Posterior vena cava (tissue), 2 donors: ENCODE measurements at places on chromosomes 2 and 18. TPM values are rescaled to one million over a fixed set of nuclear protein-coding genes. Genes with fewer than 3 reads are reported as not detected.

GRCh38 chr18:46310675-46311345 lies 206.6 kb downstream of the HAUS1 start:
- no peak for DNase-seq

GRCh38 chr18:23302851-23303527 lies 150.1 kb upstream of the RIOK3 start:
- no peak for DNase-seq

GRCh38 chr2:212488611-212489010 lies 50.0 kb downstream of the ERBB4 start:
- no peak for DNase-seq

GRCh38 chr2:233982421-233983121 lies 65.4 kb downstream of the TRPM8 start:
- DNase-seq, result no peak

MYCN gene
- 1.1 TPM for total RNA-seq

GRCh38 chr2:44351676-44352075 lies 9.6 kb downstream of the PREPL start:
- no peak for DNase-seq

IKZF2 gene
- 8.8 TPM for total RNA-seq

PDE11A gene
- 1.4 TPM for total RNA-seq

DNA sequence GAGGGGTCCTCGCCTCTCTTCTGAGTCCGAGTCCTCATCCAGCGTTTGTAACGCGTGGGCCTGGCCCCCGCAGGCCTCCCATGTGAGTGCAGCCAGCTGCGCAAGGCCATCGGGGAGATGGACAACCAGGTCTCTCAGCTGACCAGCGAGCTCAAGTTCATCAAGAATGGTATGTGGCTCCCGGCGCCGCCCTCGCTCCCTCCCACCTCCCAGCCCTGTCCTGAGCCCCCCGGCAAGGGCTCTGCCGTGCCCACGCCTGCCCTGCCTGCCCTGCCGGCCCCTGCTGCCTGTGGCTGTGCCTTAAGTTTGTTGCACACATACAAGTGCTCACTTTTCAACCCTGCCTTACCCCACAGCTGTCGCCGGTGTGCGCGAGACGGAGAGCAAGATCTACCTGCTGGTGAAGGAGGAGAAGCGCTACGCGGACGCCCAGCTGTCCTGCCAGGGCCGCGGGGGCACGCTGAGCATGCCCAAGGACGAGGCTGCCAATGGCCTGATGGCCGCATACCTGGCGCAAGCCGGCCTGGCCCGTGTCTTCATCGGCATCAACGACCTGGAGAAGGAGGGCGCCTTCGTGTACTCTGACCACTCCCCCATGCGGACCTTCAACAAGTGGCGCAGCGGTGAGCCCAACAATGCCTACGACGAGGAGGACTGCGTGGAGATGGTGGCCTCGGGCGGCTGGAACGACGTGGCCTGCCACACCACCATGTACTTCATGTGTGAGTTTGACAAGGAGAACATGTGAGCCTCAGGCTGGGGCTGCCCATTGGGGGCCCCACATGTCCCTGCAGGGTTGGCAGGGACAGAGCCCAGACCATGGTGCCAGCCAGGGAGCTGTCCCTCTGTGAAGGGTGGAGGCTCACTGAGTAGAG lies 14.4 kb upstream of the ALLC start:
- DNase-seq, result peak; percentile 73

DNA sequence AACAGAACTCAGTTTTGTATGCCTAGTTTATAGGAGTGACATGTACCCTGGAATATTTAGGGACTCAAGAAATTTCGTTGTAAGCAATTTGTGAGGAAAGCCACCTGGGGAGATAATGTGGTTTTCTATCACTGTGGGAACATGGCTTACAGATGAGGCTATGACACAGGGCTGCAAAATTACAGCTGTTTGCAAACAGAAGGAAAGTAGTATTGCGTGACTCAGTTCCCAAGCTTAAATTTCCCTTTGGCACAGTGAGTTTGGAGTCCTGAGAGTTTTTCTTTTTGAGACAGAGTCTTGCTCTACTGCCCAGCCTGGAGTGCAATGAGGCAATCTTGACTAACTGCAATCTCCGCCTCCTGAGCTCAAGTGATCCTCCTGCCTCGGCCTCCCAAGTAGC lies 149.8 kb downstream of the MYO5B start:
- DNase-seq, result no peak

- DNase-seq, result no peak
These were observed 599.9 kb downstream of the TMEM182 start for GRCh38 chr2:103361712-103362111.

DNA sequence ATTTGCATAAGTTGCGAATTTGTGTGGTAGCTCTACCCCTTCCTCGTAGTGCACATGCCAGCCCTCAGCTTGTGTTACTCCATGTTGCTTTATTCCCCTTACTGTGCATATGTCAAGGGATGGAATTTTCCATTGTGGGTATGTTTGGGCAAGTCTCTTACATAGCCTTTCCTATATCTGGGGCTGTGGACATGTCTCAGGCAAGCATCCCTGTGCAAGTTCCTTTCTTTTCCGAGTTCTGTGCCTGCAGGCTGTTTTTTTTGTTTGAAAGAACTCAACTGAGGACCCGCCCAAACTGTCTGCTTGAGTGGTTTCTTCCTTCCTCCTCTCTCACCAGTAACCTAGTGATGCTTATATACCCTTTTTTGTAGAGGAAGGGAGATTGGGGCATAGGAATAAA lies 1739.1 kb upstream of the PIK3C3 start:
- no peak for DNase-seq

HRH4 gene
- not detected for total RNA-seq

DNA sequence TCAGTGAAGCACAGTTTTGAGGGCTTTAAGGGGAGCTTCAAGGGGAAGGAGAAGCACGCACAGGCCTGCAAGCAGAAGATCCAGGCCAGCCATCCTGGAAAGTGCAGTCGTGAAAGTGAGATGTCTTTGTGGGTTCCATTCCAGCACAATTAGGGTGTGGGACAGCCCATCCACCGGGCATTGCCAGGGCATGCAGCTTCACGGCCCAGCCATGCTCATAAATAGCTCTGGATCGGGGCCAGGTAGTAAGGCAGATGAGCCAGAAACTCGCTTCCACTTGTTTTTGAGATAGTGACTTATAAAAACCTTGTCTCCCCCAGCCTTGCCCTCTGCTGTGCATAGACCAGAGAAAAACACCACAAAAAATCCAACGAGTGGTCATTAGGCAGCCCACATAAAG lies 21.0 kb downstream of the KDSR start:
- no peak for DNase-seq

DNA sequence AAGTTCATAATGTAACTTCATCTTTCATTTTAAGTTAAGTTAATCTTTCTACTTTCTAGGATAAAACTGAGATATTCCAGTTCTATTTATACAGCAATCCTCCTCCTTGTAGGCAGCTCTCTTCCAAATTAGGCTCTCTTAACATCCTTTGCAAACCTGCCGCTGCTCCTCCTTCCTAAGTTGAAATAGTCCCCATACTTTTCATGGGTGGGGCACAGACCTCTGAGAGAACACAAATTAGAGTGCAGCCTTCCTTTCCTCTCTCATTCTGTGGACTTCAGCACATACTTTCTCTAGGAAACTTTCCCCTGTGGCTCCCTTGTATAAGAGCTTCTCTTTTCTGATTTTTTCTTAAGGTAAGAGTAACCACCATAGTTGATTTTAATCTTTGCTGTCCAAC lies 28.3 kb downstream of the TWSG1 start:
- DNase-seq, result no peak
